ENCODE measurements at places on chromosomes 1 and 21. TPM values are rescaled to one million over a fixed set of nuclear protein-coding genes. Genes with fewer than 3 reads are reported as not detected.
A peak's percentile ranks its signal among the peaks of the same experiment; 100 is the strongest.

DNA sequence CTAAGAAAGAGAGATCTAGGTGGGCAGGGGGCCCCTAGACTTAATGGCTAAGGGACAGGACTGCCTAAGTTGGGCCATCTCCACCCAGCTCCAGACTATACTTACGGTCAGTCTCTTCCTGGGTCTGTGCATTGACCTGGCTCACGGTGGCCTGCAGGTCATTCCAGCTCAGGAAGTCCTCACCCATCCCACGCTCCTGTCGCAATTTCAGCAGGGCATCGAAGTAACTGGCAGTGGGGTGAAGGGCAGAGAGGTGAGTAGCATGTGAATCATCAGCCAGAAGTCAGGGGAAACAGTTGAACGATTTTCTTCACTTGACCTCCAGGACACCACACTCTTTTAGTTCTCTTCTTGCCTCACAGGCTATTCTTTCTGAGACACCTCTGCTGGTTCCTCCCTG, 20.5 kb downstream of the IQGAP3 start:
- no peak overlapping the region for H3K27ac ChIP-seq
- H3K27me3 ChIP-seq = no peaks in the 10 kb centered on the region
- no peaks in the 10 kb centered on the region for H3K4me1 ChIP-seq
- DNase-seq = no peak
- no peaks in the 10 kb centered on the region for H3K36me3 ChIP-seq

DNA sequence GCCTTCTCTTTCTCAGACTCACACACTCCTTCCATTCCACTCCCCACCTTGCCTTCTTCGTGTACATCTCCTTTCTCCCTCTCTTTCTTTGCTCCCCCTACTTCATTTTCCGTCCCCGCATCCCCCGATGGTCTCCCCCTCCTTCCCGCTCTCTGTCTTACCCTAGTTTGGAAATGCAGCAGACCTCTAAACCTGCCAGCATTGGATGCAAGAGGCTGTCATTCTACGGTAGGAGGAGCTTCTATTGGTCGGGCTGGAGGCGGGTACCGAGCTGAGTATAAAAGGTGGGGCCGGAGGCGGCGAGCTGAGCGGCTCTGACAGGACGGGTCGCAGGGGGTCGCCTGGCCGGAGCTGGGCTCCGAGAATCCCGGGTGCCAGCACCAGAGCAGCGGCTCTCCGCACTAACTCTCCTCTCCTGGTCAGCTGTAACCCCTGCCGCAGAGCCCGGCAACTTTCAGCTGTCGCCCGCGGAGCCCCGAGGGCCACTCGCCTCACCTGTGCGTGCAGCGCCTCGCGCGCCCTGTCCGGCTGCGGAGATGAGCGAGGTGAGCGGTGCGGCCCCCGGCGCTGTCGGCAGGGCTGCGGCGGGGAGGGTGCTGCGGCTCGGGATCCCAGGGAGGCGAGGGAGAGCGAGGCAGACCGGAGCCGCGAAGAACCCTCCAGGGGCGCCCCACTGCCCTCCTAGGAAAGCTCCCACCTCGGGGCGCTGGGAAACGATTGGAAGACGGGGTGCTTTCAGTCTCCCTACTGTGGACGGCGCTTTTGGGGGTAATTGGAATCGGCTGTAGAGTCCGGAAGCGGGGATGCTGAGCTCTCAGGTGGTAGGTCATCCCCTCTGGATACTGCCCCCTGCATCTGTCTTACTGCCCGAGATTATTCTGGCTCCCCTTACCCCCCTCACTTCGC, at the start of gene PCP4L1:
TSS of gene PCP4L1 (plus strand) at position 307 of the 906 bp plus-strand sequence. CDS start at position 537, 230 bp downstream.
- peaks cover 13% of the 10 kb centered on the region for H3K27me3 ChIP-seq
- no peak within 1 kb of the TSS for H3K27ac ChIP-seq
- H3K4me3 ChIP-seq = peak within 1 kb of the TSS; percentile 59
- peak; percentile 72 for DNase-seq
- no peaks in the 10 kb centered on the region for H3K36me3 ChIP-seq
- peaks cover 8% of the 10 kb centered on the region for H3K4me1 ChIP-seq

GRCh38 chr1:214124281-214124805, 136.6 kb downstream of the PROX1 start:
- no peak overlapping the region for H3K27ac ChIP-seq
- no peak overlapping the region for H3K4me3 ChIP-seq
- H3K36me3 ChIP-seq = no peaks in the 10 kb centered on the region
- DNase-seq = no peak
- no peaks in the 10 kb centered on the region for H3K27me3 ChIP-seq
- peaks cover 2% of the 10 kb centered on the region for H3K4me1 ChIP-seq

- no peak overlapping the region for H3K4me3 ChIP-seq
- DNase-seq = no peak
- no peaks in the 10 kb centered on the region for H3K4me1 ChIP-seq
- no peak overlapping the region for H3K27ac ChIP-seq
Observed at GRCh38 chr1:61388566-61388965, 306.2 kb downstream of the NFIA start.

Gene FAM3B
- total RNA-seq = 9.7 TPM

Gene SPRR2B
- total RNA-seq = not detected

DNA sequence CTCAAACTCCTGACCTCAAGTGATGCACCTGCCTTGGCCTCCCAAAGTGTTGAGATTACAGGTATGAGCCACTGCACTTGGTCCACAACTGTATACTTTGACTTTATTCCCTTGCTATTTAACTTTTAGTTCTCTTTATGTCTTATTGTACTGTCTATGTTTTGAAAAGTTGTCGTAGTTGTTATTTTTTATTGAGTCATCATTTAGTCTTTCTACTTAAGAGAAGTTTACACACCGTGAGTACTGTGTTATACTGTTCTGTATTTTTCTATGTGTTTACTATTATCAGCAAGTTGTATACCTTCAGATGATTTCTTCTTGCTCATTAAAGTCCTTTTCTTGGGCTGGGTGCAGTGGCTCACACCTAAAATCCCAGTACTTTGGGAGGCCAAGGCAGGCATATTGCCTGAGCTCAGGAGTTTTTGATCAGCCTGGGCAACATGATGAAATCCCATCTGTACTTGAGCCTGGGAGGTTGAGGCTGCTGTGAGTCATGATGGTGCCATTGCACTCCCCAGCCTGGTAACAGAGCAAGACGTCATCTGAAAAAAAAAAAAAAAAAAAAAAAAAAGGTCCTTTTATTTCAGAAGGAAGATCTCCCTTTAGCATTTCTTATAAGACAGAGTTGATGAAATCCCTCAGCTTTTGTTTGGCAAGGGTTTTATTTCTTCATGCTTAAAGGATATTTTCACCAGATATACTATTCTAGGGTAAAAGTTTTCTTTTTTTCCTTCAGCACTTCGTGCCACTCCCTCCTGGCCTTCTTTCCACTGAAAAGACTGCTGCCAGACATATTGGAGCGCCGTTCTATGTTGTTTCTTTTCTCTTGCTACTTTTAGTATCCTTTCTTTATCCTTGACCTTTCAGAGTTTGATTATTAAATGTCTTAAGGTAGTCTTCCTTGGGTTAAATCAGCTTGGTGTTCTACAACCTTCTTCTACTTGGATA, 47.6 kb downstream of the TNFSF18 start:
- no peak for DNase-seq
- H3K27ac ChIP-seq = no peak overlapping the region
- H3K4me1 ChIP-seq = no peaks in the 10 kb centered on the region

Gene PTPRF
- total RNA-seq = 133 TPM

DNA sequence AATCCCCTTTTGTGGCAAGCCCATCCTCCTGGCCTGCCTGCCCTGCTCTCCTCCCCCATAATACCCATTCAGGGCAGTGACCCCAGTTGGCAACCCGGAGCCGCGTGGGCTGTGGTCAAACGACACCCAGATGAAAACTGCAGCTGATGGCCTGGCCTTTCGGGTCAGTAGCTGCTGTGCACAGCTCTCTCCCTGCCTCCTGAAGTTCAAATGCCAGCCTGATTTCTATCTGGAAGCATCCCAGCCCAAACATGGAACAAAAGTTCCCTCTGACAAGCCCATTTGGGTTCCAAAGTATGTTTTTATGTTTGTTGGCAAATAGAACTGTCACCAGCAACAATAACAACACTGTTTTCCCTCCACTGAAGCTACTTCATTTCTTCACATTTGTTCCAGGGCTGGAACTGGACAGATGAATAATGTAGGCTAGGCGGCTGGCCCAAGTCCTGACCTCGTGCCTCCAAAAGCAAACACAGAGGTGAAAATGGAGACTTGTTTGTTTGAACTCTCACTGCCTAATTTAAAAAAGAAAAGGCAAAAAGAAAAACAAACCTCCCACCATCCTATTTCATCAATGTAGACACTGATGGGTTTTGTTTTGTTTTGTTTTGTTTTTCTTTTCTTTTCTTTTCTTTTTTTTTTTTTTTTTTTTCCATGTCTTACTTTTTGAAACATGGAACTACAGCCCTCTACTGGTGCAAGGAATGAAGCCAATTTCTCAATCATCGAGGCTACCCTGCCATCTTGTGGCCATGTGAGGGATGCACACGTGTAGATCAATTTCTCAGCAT, 179.0 kb downstream of the ADSS2 start:
- DNase-seq = peak; percentile 71
- peaks cover 4% of the 10 kb centered on the region for H3K4me1 ChIP-seq
- H3K36me3 ChIP-seq = no peaks in the 10 kb centered on the region

Gene GJA5
- 6.3 TPM for total RNA-seq

GRCh38 chr1:12600335-12600734, 17.7 kb downstream of the DHRS3 start:
- peak; percentile 36 for DNase-seq
- H3K27me3 ChIP-seq = no peaks in the 10 kb centered on the region
- no peaks in the 10 kb centered on the region for H3K36me3 ChIP-seq
- H3K4me1 ChIP-seq = peaks cover 95% of the 10 kb centered on the region
- H3K27ac ChIP-seq = peak overlapping the region; percentile 30

DNA sequence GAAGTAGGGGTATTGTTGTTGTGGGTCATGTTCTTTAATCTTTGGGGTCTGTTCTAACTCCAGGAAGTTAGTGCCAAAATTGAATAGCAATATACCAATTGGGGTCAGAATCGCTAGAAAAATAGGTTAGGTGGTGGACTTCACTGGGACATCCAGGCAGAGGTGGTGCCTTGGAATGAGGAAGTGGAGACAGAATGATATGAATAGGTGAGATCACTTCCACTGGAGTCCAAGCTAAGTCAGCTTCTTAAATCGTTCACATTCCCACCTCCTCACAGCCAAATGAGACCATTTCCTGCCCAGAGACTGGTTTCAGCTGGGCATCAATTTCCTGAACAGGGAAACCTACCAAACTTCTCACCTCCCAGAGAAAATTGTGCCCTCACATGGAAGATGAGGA, 137.8 kb upstream of the RAB4A start:
- no peak overlapping the region for H3K27ac ChIP-seq
- peaks cover 10% of the 10 kb centered on the region for H3K4me1 ChIP-seq
- H3K4me3 ChIP-seq = no peak overlapping the region

Gene LBR
- total RNA-seq = 39.2 TPM

GRCh38 chr1:184014271-184014670, 23.3 kb downstream of the COLGALT2 start:
- no peaks in the 10 kb centered on the region for H3K4me1 ChIP-seq
- H3K27ac ChIP-seq = no peak overlapping the region
- no peaks in the 10 kb centered on the region for H3K36me3 ChIP-seq
- no peak overlapping the region for H3K4me3 ChIP-seq
- no peaks in the 10 kb centered on the region for H3K27me3 ChIP-seq

- peaks cover 9% of the 10 kb centered on the region for H3K4me1 ChIP-seq
- H3K27ac ChIP-seq = no peak overlapping the region
- H3K36me3 ChIP-seq = no peaks in the 10 kb centered on the region
- no peak for DNase-seq
- H3K27me3 ChIP-seq = no peaks in the 10 kb centered on the region
Observed at GRCh38 chr1:150532860-150533259, 16.3 kb upstream of the ADAMTSL4 start.

GRCh38 chr1:107220036-107220435, 79.2 kb downstream of the NTNG1 start:
- H3K36me3 ChIP-seq = no peaks in the 10 kb centered on the region
- DNase-seq = peak; percentile 5
- H3K27me3 ChIP-seq = no peaks in the 10 kb centered on the region
- no peak overlapping the region for H3K27ac ChIP-seq
- no peaks in the 10 kb centered on the region for H3K4me1 ChIP-seq

DNA sequence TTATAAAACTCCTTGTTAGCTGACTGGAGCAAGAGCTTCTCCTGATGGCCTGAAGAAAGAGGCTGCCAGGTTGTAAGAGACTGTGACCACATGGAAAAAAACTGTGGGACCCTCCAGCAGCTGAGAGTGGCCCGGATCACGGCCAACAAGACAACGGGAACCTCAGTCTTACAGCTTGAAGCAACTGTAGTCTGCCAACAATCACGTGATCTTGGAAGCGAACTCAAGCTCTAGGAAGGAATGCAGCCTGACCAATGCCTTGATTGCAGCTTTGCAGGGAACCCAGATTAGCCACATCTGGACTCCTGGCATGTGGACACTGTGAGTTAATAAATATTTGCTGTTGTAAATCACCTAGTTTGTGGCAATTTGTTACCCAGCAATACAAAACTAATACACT, 442.6 kb upstream of the PRMT6 start:
- H3K27ac ChIP-seq = no peak overlapping the region
- no peaks in the 10 kb centered on the region for H3K4me1 ChIP-seq
- no peak for DNase-seq
- H3K36me3 ChIP-seq = no peaks in the 10 kb centered on the region

Measured in upper lobe of left lung (tissue), 6 donors.